ENCODE measurements at places on chromosomes 5 and 9.
A peak's percentile ranks its signal among the peaks of the same experiment; 100 is the strongest.

DNA sequence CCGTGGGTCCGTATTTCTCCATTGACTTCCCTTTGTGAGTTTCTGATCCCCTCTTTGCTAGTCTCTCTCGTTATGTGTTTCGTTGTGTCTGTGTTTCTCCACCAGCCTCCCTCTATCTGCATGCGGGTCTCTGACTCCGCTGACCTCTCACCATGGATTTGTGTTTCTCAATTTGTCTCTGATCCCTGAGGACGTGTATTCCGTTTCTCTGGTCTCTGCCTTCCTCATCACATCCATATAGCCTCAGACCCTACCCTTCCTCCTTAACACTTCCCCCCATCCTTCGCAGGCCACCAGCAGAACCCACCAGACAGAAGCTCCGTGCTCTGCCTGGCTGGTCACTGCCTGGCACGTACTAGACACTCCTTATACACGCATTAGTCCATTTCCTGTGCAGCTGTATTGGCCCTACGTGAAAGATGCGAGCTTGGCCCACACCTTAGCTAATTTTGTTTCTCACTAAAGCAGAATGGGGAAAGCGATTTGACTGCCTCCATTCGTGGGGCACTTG is 631 bp downstream of the B4GALT7 start:
- no peak for DNase-seq

GRCh38 chr5:160330212-160330611 is 17.8 kb upstream of the CCNJL start:
- no peak for DNase-seq

- no peak for DNase-seq
Measured at GRCh38 chr5:56494300-56494731, 261.2 kb upstream of the ANKRD55 start.

- peak; percentile 18 for DNase-seq
Measured at GRCh38 chr9:135220601-135221575, 133.4 kb downstream of the OLFM1 start.

DNA sequence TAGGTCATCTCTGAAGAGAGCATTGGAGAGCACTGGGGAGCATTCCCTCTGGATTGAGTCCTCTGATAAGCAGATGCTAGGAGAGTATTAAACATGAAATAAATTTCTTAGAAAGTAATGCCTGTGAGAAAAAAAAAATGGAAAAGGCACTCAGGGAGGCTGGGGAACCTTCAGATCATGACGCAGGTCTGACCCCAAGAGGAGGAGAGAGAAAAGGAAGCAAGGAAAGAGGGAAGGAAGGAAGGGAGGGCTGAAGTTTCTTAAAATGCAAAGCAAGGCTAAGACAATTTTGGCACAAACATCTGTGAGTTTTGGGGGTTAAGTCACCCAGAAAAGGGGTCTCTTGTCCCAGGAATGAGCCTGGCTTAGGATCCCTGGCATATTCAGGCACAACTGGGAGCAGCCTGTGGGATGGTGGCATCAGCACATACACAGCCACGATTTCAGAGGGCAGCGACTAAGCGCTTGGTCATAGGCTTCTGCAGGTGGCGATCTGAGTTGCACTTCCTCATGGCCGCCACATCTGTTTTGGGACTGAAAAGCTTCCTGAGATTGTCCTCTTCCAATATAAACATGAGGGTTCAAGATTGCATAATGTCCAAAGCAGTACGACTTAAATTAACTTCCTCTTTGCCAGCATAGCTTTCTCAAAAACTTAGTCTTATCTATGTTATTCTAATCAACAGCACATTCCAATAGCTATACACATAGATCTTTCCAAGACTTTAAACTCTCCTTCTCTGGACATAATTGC is 692.7 kb downstream of the DNAH5 start:
- no peak for DNase-seq

GRCh38 chr9:124520206-124520596 is 13.0 kb upstream of the NR5A1 start:
- DNase-seq: peak; percentile 52

DNA sequence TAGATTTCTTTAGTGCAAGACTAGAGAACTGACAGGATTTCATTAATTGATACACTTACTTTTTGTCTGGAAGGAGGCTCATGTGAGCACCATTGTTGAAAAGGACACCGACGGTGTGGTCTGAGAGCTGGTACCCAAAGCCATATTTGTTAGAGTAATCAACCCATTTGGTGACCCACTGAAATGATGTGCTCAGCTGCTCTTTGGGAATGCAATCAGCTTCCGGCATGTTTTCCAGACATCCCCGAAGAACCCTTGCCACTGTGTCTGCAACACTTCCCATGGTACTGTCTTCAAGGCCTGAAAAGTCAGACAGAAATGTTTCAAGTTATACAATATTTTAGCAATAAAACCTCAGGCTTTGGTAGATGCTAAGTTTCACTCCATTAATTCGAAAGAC is 4.4 kb downstream of the PLK2 start:
- DNase-seq: no peak

- DNase-seq: no peak
Measured at GRCh38 chr5:74641735-74642542, 1.4 kb upstream of the ENC1 start.

GRCh38 chr5:6273090-6273735 is 105.1 kb downstream of the MED10 start:
- no peak for DNase-seq

GRCh38 chr5:55308254-55308836 is 556 bp downstream of the MTREX start:
- DNase-seq: no peak

- no peak for DNase-seq
Measured at GRCh38 chr5:15168358-15168757, 296.8 kb upstream of the ANKH start.

GRCh38 chr5:67318746-67319145 is 122.1 kb upstream of the CD180 start:
- no peak for DNase-seq

GRCh38 chr5:7927466-7928375 is 58.8 kb downstream of the MTRR start:
- peak; percentile 58 for DNase-seq

DNA sequence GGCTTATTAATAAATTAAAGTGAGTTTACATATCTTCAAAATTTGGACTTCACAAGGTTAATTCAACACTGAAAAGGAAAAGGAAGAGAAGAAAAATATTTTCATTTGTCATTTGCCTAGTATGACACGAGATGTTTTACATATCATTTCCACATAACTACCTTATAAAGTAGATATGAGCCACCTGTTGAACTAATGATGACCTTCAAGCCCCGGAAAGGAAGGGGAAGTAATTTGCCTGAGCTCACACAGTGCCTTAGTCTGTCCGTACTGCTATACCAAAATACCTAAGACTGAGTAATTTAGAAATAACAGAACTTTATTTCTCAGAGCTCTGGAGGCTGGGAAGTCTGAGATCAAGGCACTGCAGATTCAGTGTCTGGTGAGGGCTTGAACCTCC is 17.9 kb downstream of the CMYA5 start:
- DNase-seq: no peak

Data from posterior cingulate gyrus (tissue), 11 donors.